ENCODE measurements at places on chromosomes 16 and 17.

GRCh38 chr17:18070861-18071340 lies 16.8 kb upstream of the DRG2 start:
- no peak for DNase-seq

DNA sequence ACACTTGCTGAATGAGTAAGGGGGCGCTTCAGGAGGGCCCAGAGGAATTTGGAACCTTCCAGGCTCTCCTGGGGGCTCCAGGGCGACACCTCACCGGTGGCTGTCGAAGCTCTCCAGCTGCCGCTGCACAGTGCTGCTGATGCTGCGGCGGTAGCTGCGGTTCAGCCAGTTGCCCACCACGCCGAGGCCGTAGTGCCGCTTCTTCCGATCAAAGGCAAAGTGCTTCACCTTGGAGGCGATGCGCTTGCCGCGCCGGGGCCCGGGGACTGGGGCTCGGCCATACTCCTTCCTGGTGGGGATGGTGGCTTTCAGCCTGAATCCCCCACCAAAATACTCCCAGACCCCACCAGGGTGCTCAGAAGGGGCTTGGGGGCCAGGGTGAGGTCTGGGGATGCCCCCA lies 9.3 kb downstream of the AANAT start:
- no peak for DNase-seq

DNA sequence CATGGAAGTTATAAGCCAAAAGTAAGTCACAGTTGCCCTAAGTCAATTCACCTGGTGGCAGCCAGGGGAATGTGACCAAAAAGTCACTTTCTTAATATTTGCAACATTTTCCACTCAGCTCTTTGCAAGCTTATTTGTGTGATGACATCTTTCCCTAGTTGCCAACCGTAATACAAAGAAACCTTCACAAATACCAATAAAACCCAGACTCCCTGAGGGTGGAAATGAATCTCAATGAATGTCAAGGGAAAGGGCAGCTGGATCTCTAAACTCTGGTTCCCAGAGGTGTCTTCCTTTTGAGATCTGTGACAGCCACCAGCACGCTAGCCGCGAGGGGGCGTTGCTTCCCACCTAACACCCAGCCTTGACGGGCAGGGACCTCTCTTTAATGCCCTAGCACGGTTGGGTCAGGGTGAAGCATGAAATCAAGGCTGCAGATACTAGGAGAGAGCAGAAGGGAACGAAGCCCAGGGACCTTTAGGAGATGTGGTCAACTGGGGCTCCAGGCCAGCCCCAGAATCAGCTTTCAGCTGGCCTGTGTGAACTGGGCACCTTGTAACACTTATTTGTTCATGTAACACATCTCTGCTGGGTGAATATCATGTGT lies 82.2 kb downstream of the CMC2 start:
- DNase-seq = no peak

- DNase-seq = no peak
Measured at GRCh38 chr17:17448076-17448475, 28.7 kb upstream of the MED9 start.

- DNase-seq = no peak
Measured at GRCh38 chr16:57960310-57960709, 10.6 kb downstream of the CNGB1 start.

DNA sequence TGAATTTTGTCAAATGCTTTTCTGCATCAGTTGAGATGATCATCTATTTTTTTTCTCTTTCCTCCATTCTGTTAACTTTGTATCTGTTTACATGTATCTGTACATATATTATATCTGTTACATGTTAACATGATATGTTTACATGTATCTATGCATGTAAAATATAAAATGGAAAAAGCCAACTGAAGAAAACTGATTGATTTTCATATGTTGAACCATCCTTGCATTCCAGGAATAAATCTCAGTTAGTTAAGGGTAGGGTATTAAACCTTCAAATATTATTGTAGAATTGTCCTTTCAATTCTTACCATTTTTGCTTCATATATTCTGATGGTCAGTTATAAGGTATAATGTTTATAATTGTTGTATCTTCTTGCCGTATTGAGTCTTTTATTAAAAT lies 336.1 kb downstream of the ZFHX3 start:
- DNase-seq = no peak

DNA sequence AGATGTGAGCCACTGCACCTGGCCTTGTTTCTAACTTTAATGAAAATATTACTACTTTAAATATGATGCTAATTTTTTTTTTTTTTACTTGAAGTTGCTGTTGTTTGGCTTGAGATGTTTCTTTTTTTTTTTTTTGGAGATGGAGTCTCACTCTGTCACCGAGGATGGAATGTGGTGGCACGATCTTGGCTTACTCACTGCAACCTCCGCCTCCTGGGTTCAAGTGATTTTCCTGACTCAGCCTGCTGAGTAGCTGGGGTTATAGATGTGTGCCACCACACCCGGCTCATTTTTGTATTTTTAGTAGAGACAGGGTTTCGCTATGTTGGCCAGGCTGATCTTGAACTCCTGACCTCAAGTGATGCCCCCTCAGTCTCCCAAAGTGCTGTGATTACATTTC lies 23.6 kb downstream of the IGSF6 start:
- no peak for DNase-seq
